ENCODE measurements at places on chromosomes 11 and 22.

- no peak for ATAC-seq
Measured at GRCh38 chr11:15871904-15872626, 484.3 kb downstream of the SOX6 start.

- no peak for ATAC-seq
Measured at GRCh38 chr11:134554106-134554505, 142.1 kb upstream of the B3GAT1 start.

- peak; percentile 56 for ATAC-seq
Measured at GRCh38 chr22:41382098-41382578, 396 bp downstream of the TEF start.

DNA sequence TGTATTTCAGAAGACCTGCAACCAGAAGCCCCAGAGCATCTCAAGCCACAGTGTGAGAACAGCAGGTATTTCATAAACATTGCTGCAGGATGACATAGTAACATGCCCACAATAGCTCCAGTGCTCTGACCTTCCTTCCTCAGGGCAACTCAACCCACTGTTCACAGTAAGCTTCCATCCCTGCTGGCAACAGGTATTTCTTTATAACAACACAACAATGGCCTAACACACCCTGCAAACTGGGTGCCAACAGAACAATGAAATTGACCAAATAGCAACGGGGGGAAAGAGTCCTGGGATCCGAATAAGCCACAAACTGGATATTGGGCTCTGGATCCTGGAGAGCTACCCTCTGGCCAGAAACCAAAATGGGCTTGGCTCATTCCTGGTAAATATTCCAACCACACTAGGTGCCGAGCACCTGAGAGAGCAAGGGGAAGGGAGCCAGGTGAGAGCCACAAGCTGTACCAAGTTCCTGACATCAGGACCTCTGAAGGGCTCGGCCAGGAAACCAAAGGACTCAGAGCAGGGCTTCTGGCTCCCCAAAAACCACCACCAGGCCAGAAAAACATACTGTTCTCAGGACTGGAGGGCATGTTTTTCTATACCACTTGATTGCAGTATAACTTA, 99.5 kb downstream of the MICAL3 start:
- no peak for ATAC-seq

- peak; percentile 54 for ATAC-seq
Measured at GRCh38 chr11:12075822-12076821, 34.3 kb upstream of the MICAL2 start.

DNA sequence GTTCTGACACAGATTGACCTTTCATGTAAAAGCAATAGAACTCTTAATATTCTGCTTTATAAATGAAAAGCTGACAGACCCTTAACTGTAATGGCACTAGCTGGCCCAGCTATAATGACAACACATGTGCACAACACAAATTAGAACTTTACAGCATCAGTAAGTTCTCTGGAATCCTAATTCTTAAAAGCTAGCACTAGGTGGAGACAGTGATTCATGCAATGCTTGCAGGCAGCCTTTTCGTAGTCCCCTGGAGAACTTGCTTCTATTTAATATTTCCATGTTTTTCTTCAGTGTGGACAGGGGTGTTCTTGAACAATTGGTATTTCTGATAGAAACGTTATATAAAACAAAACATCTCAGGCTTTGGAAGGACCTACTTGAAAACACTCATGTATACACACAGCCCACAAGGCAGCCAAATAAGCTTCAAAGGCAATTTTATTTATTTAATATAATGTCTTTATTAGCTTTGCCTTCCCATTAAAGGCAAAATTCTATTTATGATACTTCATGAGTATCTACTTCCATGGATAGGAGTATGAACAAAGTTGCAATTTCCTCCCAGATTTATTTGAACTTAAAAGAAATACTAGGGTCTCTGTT, 374.3 kb upstream of the MPPED2 start:
- no peak for ATAC-seq

GRCh38 chr11:71502871-71503435, 24.1 kb upstream of the KRTAP5-7 start:
- ATAC-seq: no peak

- no peak for ATAC-seq
Measured at GRCh38 chr11:61147791-61148620, 13.2 kb downstream of the VPS37C start.

- ATAC-seq: no peak
Measured at GRCh38 chr11:1842149-1843097, 3.6 kb downstream of the TNNI2 start.

DNA sequence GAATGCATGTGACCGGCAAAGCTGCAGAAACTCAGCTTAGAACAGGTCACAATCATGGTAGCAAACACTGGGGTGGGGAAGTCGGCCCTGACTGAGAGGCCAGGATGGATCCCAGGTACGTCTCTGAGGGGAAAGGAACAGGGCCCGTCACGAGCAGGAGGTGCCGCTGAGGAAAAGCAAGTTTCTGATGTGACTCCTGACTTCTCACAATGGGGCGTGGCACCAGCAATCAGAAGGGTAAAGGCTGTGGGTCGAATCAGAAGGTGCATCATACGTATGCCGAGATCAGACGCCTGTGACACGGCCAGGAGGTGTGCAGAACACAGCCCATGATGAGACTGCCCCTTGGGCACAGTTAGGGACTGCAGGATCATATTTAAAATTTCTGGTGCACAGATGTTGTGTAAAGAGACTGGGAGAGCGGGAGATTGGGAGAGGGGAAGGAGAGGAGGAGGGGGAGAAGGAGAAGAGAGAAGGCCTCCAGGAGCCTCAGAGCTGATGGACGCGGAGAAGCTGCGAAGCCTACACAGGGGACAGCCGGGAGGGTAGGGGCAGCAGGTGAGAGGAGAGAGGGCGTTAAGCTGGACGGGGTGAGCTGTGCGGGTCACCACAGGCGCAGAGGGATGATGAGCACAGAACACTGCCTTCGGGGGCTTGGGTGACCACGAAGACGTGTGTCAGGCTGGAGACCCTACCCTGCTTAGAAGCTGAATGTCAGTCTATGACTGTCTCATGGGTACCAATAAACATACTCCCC, 30.7 kb downstream of the KRTAP5-5 start:
- ATAC-seq: no peak

DNA sequence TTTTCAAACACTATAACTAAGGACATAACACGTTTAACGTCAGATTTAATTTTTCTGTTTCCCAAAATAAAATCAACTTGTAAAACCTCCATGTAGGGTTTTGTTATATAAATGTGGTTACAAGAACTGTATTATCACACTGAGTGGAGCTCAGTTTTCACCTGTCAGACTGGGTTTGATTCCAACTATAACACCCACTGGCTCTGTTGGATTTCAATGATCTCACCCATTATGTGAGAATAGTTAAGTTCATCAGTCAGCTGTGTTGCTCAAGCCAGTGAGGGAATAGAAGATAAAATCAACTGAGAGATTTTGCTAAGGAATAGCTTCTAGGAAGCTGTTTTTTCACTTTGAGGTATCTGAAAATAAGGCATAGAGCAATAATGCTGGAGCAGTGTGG, 5.1 kb upstream of the OR52R1 start:
- ATAC-seq: no peak

DNA sequence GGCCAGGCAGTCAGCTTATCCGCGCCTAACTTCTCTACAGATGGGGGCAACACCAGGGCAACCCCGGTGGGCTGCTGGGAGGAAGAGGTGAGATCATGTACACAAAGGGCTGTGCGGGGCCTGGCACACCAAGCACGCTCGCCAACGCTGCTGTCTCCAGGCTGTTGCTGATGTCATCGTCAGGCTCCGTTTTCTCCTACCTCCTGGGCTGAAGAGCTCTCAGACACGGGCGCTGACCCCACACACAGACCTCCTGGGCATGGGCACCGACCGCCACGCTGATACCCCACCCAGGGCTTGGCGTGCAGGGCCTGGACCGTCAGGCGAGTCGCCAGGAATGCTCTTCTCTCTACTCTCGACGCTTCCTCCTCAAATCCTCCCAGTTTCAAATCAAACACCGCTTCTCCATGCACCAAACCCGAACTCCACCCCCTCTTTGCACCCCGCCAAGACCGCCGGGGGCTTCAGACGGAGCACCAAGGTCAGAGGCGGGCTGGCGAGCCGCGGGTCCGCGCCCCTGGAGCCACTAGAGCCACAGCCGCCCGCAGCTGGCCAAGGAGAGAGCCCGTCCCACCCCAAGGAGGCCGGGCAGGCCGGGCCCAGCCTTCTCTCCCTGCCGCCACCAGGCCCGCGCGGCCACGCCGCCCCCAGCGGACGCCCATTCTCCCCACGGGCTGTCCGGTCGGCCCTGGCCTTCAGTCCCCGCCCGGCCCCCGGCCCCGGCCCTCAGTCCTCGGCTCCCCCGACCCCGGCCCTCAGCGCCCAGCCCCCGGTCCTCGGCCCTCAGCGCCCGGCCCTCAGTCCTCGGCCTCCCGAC, 772 bp downstream of the SBF1 start:
- ATAC-seq: no peak

- ATAC-seq: no peak
Measured at GRCh38 chr11:101169944-101170343, 40.3 kb upstream of the PGR start.

- ATAC-seq: no peak
Measured at GRCh38 chr11:78657441-78657840, 82.8 kb upstream of the NARS2 start.

DNA sequence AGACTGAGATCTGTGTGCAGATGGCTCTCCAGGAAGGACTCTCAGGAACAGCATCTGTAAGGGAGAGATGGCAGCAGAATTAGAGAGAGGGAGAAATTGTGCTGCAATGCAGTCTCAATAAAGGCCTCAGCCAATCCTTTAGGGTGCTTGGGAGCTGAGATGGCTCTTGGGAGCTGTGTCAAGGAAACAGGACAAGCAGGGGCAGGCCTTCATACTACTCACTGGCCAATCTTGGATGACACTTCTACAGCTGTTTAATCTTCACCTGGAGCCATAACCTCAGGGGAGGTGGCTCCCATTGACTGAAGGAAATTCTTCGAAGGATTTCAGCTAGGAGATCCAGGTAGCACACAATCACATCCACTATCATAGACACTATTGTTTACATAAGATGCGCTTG, 10.0 kb downstream of the OR5B21 start:
- ATAC-seq: no peak

- ATAC-seq: no peak
Measured at GRCh38 chr11:62341588-62341987, 4.3 kb downstream of the ASRGL1 start.

- no peak for ATAC-seq
Measured at GRCh38 chr22:18970948-18971315, 34.8 kb upstream of the PRODH start.

DNA sequence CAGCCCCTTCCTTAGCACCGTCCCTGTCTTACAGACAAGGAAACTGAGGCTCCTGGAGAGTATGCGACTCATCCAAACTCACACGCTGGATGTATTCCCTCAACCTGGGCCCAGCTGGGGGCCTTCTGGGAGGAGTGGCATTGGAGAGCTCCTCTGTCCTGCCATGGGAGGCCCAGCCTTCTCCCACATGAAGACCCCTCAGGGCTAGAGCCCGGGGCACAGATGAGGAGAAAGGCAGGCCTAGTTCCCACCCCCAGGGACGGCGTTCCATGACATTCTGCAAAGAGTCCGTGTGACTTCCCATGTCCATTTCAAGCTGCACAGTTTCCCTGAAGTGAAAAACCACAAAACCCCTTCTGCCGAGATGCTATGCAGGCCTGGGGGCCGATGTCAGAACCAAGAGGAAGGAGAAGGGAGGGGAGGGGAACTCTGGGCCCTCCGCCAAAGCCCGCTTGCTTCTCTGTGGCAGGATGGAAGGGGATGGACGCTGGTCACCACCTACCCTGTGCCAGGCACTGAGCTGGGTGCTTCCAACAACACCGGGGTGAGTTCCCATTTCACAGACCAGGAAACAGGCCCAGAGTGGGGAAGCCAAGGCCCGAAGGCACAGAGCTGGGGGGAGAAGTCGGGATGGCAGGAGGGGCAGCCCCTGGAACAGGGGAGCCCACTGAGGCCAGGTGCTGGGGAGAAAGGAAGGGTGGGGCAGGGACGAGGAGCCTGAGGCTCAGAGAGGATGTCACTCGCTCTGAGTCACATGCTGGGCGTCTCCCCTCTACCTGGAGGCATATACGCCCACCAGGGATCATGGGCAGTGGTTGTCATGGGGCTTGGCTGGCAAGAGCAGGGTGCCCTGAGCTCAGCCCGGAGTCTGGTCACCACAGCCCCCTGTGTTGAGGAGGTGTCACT, 15.7 kb downstream of the RAC2 start:
- ATAC-seq: peak; percentile 22

GRCh38 chr11:31865606-31866300, 54.6 kb upstream of the PAX6 start:
- no peak for ATAC-seq

GRCh38 chr11:114172055-114172861, 112.7 kb downstream of the ZBTB16 start:
- no peak for ATAC-seq

- ATAC-seq: no peak
Measured at GRCh38 chr11:64313491-64314145, 3.7 kb downstream of the TRMT112 start.

DNA sequence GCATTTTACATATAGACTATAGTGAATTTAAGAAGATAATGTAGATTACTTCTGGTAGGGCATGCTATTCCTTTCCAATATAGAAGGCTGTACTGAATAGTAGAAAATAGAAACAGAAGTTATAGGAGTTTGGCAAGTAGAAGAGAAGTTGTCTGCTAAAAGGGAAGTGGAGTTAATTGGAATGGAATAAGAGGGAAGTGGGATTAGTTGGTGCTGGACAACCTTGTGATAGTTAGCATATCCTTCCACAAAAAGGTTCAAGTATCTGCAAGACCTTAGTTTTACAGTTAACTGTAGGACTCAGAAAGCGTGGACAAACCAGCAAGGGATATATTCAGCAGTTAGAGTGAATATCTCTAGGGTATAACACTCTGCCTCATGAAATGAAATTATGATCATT, 185.5 kb downstream of the SWAP70 start:
- ATAC-seq: no peak

GRCh38 chr22:23401111-23401909, 178.8 kb downstream of the IGLL1 start:
- no peak for ATAC-seq

DNA sequence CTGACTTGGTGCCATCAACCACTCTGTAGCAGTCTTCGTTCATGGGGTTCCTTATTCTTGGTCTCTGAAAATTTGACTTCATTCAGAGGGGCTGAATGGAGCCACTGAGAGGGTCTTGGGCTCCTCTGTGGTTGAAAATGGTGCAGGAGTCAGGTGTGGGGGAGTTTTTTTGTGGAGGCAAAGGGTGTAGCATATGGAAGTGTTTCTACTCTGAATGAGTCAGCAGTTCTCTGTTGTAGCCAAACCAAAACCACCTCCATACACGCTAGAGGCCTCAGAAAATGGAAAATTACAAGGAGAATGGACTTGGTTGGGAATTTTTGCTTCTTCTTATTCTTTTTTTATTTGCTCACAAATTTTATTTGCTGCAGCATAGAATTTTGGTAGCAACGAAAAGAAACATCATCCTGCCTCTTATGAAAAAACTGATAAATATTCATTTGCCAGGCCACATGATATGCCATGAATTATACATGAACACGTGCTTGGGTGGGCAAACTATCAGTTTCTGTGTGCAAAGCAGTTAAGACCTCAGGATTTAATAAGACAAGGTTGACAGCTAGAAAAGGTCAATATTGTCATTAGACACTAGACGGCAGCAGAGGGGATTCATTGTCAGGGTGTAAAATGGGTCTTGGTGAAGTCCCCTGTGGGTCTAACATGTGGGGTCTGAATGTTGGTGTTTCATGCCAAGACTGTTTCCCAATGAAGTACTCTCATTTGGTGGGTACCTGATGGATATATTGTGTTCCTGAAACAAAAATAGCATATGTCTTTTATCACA, 111.7 kb downstream of the MYO18B start:
- no peak for ATAC-seq

Measured in esophagus mucosa (tissue), 1 donor.